K562 (cell line): ENCODE measurements at places on chromosomes 2 and 18.

DNA sequence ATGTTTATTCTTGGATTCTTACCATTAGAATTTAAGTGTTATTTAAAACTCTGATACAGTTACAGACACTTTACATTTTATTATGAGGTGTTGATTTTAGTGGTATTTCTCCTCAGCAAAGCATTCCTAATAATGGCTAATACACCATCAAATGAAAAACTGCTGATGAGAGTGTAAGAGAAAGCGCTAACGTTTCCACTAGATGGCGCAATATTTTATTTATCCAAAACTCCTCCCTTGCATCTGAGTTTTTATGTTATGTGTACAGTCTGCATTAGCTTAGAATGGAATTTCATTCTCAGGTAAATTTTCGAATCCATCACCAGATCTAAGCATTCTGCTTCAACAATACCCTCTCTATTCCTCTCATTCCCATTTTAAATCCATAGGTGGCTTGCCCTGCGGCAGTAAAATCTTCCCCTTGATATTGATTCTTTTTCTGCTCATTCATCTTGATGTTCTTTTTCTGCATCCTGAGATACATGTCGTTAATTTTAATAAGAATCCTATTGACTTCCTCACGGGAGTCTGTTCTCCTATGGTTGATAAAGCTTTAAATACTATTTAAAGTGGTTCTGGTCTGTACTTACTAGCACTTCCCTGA lies 53.9 kb downstream of the PRKRA start:
- no peak overlapping the region for H3K27ac ChIP-seq
- no peak overlapping the region for H3K4me3 ChIP-seq

- no peaks in the 10 kb centered on the region for H3K4me1 ChIP-seq
- H3K27ac ChIP-seq, result no peak overlapping the region
- H3K27me3 ChIP-seq, result peaks cover 30% of the 10 kb centered on the region
- no peak for DNase-seq
- no peak overlapping the region for H3K4me3 ChIP-seq
- H3K36me3 ChIP-seq, result no peaks in the 10 kb centered on the region
Observed at GRCh38 chr2:64942693-64943092, 46.5 kb upstream of the SLC1A4 start.

DNA sequence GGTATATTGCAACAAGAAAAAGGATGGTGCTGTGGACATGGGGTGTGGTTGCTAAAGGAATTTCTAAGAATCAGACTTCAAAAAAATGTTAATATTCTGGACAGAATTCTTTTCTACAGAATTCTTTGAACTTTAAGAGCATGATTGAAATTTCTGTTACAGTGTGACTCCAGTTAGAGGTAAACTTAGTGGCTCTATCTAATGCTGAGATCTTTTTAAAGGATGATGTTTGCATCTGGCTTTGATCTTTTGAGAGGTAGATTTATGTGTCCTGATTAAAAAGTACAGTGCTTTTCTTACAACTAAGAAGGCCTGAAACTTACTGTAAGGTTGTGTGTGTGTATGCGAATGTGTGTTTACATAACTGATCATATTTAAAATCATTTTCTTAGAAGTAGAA lies 25.4 kb downstream of the NCK2 start:
- H3K4me1 ChIP-seq, result no peaks in the 10 kb centered on the region
- no peak overlapping the region for H3K27ac ChIP-seq
- no peak overlapping the region for H3K4me3 ChIP-seq
- DNase-seq, result no peak
- no peaks in the 10 kb centered on the region; the same call in 2 of the 3 replicates for H3K36me3 ChIP-seq
- H3K27me3 ChIP-seq, result no peaks in the 10 kb centered on the region

DNA sequence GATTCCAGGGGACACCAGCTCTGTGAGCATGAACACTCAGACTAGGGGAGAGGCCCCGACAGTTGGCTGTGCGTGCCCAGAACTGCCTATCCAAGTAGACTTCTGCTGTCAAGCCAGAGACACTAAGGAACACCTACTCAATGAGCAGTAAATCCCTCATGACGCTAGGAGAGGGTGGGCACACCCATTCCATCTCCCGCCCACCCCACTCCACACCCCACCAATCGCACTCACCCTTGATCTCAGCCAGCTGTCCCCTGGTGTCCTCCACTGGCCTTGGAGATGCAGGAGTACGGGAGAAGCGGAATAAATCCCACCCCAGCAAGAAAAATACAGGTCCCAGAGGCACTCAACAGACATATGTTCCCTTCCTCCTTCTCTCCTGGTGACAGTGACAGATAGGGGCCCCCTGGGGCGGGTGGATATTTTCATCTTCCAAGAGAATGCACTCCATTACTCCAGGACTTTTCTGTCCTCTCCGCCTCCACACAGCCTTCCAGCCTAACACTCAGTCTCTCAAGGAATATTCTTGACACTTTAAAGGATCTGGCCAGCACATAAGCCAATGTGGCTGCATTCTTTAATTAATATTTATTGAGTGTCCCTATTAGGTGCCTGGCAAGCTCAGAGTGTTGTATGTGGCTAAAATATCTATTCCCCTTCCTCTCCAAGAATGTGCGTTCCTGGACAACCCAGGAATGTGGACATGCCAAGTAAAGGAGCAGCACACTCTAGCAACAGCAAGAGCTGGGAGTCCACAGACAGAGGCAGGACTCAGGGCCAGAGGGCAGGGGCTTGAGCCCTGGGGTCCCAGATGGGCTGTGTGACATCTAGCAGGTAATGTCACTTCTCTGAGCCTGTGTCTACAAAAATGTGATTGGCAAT lies 13.1 kb upstream of the SMAD7 start:
- H3K27me3 ChIP-seq, result no peaks in the 10 kb centered on the region
- H3K4me1 ChIP-seq, result peaks cover 24% of the 10 kb centered on the region; the same call in 2 of the 3 replicates
- H3K4me3 ChIP-seq, result no peak overlapping the region
- no peaks in the 10 kb centered on the region for H3K36me3 ChIP-seq
- no peak for DNase-seq

GRCh38 chr18:62264984-62265383 lies 60.1 kb upstream of the TNFRSF11A start:
- no peaks in the 10 kb centered on the region for H3K4me1 ChIP-seq
- H3K36me3 ChIP-seq, result peaks cover 51% of the 10 kb centered on the region; the same call in 2 of the 3 replicates
- no peak overlapping the region for H3K4me3 ChIP-seq
- no peak overlapping the region for H3K27ac ChIP-seq
- no peak for DNase-seq
